ENCODE measurements at places on chromosomes 1 and 21. TPM values are rescaled to one million over a fixed set of nuclear protein-coding genes. Genes with fewer than 3 reads are reported as not detected.

The NECTIN4 gene
- total RNA-seq: 0.11 TPM

The CRP gene
- total RNA-seq: not detected

The COL24A1 gene
- 1.3 TPM for total RNA-seq

The ADGRL4 gene
- total RNA-seq: 3.7 TPM

The CDC20 gene
- 37.7 TPM for total RNA-seq

The FCRL3 gene
- not detected for total RNA-seq

The SLC9C2 gene
- total RNA-seq: not detected

The C1orf94 gene
- 0.12 TPM for total RNA-seq
